ENCODE measurements at places on chromosomes 2 and 18.

DNA sequence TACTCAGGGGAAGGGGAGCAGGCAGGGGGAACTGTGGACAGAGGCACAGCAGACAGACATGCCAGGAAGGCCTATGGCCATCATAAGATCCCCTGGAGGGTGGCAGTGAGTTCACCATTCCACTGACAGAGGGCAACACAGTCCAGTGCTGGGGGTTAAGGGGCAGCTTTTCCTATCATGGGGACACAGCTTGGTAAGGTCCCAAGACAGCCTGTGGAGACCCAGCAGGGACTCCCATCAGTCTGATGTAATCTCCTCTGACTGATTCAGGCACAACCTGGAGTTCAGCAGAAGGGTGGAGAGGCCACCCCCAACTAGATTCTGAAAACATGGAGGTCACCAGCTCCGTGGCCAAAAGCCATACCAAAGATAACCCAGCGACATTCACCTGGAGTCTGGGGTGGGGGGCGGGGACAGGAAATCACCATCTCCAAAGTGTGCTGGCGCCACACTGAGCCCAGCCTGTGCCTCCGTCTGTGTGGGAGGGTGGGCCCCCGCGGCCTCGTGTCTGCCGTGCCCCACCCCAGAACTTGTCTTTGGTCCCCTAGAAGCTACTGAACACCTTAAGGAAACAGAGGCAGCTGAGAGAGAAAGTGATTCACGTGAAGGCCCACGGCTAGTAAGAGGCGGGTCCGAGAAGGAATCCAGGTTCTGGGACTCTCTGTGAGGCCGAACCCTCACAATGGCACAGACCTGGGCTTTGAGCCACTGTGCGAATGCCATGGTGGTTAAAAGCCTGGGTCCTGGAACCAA is 28.6 kb downstream of the DNMT3A start:
- DNase-seq, result no peak

- no peak for DNase-seq
Measured at GRCh38 chr2:126909366-126909765, 10.7 kb downstream of the TEX51 start.

DNA sequence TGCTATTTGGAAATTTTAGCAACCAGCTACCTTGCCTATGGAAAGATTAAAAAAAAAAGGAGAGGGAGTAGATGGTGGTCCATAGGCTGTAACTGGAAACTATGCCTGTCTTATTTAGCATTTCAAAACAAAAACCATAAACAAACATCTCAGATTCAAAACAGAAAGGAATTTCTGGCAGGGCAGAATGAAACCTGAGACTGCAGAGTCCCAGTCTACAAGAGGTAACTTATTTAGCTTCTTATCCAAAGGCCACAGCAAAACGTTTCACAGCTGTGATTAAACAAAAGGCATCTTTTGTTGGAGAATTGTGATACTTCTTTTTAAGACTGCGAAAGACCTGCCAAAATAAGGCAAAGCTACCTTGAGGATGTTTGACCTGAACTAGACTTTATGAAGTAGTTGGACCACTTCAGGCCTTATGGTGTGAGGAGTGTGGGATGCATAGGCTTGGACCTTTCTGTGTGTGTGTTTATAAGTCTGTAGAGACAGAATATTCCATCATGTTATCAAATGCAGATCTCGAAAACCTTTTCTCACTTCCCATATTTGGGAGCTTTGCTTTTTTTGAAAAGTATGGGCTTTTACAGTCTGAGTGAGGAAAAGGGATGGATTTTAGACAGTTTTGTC is 11.0 kb downstream of the CRIM1 start:
- DNase-seq, result no peak

GRCh38 chr2:175601969-175602368 is 400.1 kb downstream of the LNPK start:
- DNase-seq, result no peak

All from AG04449 (cell line).